ENCODE measurements at places on chromosomes 13 and 19.

DNA sequence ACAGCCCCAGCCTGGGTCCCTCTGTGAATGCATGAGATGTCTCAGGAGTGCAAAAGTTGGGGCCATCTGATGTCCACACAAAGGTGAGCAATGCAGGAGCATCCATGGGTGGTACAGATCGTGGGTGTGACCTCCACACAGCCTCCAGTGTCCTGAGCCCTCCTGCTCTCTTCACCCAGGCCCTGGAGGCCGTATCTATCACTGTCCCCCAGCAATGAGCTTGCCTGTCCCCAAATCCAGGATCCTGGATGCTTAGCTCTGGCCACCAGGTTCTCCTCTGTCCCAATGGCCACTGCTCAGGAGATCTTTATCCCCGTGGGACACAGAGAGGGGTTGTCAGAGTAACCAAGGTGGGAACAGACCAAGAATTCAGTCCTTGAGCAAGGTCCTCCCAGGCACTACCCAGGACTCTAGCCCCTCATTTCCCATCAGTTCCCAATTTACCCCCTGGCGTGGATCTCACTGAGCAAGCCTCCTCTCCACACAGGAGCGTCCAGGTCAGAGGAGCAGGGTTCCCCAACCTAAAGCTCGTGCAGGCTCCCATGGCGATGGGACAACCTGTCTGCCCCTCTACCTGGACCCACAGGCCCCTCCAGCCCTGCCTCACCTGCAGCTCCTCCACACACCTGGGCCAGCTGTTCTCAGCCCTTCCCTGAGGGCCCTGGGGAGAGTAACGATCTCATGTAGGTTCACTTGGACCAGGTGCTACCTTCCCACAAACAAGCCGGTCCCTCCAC is 11.3 kb downstream of the CEACAM21 start:
- DNase-seq, result no peak

DNA sequence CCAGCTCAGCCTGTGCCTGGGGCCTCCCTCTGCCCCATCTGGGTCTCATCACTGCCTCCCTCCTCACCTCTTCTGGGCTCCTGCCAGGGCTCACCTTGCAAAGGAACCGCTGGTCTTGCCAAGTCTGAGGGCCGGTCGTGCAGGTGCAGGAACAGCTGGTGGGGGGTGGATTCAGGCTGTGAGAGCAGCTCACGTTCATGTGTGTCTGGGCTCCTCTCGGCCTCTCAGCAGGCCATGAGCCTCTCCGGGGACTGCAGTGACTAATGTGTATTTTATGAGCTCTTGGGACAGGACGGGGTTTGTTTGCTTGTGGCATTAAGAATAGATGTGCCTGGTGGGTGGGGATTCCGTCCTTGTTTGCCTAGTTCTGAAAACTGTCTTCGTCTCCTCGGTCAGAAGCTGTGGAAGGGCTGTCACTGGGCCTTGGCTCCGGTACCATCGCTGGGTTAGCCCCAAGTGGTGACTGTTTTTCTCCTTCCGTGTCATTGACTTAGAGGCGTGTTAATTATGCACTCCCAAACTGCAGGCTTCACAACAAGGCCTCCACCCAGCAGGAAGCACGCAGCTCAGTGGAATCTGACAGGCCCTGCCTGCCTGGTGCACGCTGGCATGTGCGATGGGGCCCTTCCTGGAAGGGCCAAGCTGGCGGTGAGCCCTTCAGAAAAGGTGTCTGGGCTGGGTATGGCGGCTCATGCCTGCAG is 77.6 kb downstream of the KDM4B start:
- DNase-seq, result no peak

GRCh38 chr19:13717194-13717643 is 47.1 kb upstream of the MRI1 start:
- no peak for DNase-seq

- DNase-seq, result no peak
Observed at GRCh38 chr19:44772959-44773358, 4.7 kb upstream of the CBLC start.

- DNase-seq, result no peak
Observed at GRCh38 chr19:4337906-4338440, 654 bp downstream of the STAP2 start.

All from CD4-positive, alpha-beta T cell treated with Interleukin-2 at 100 ng/mL for 4 hours (primary cell).